ENCODE measurements at places on chromosomes 13 and 19. TPM values are rescaled to one million over a fixed set of nuclear protein-coding genes. Genes with fewer than 3 reads are reported as not detected.

LYL1 gene
- 2.7 TPM for total RNA-seq

PRTN3 gene
- total RNA-seq, result not detected

MYO1F gene
- 3.3 TPM for total RNA-seq

NLRP7 gene
- total RNA-seq, result not detected

SELENOV gene
- total RNA-seq, result not detected

LILRA2 gene
- not detected for total RNA-seq

Measured in suprapubic skin (tissue), 4 donors.